ENCODE measurements at places on chromosomes 1 and 21. TPM values are rescaled to one million over a fixed set of nuclear protein-coding genes. Genes with fewer than 3 reads are reported as not detected.

- DNase-seq = no peak
Measured at GRCh38 chr1:94953746-94954145, 26.8 kb upstream of the CNN3 start.

DNA sequence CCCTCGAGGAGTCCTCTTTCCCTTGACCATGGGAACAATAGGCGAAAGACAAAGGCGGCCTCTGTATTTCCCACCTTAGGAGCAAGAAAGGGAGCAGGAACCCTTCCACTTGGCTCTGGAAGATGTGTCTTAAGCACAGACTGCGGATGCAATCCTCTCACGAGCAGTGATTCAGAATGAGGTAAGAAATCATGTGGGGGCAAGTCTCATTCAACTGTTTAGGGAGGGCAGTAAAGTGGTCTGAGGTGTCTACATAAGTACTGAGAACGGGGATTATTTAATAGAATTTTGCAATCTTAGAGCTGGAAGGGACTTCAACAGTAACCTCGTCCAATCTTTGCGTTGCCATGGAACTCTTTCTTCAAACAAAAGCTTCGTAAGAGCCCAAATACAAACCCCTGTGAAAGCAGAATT is 1.6 kb upstream of the DYRK3 start:
- peak; percentile 82 for DNase-seq

Gene IFI6
- total RNA-seq = 112 TPM

GRCh38 chr1:78799926-78800325 is 150.3 kb downstream of the IFI44 start:
- DNase-seq = no peak

DNA sequence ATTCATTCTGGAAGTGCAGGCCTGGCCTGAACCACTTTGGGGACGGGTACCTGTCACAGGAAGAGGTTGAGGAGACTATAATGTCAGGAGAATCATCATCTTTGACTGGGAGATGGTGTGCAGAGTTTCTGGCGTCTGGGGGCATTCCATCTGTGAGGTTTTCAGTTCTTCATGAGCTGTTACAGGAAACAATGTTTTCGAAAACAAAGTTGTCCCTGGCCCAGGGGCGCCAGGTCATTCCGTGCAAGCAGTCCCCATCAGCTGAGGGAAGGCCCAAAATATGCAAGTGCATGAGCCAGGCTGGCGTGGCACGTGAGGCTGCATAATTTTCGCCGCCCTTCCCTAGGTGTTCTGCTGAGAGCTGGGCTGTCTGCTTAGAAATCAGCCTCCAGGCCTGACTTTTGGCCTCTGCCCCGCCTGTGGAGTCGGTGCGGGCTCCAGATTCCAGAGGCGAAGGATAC is 68.4 kb upstream of the ATP5PO start:
- no peak for DNase-seq

Data from sigmoid colon (tissue), 7 donors.